ENCODE measurements at places on chromosomes 2 and 18. TPM values are rescaled to one million over a fixed set of nuclear protein-coding genes. Genes with fewer than 3 reads are reported as not detected.

GRCh38 chr2:235032949-235033348, 81.1 kb downstream of the SH3BP4 start:
- no peak for DNase-seq

DNA sequence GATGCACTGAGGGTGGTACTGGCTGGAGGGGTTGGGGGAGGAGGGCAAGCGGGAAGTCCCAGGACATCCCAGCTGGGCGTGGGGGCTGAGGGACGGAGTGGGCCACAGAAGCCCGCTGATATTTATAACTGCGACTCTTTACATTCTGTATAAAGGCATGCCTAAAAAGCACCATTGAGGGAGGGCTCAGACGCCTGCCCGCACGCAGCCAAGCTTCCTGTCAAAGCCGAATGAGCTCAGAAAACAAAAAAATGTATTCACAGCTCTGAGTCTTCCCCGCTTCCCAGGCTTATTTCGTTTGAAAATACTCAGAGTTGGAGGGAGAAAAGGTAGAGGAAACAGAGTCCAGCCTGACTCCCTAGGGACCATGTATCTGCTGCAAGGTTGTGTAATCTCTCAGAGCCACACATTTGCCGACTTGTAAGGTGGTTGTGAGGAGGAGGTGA, 170.1 kb upstream of the HAAO start:
- DNase-seq: peak; percentile 39

- DNase-seq: no peak
Measured at GRCh38 chr2:238891457-238892203, 43.7 kb downstream of the TWIST2 start.

DNA sequence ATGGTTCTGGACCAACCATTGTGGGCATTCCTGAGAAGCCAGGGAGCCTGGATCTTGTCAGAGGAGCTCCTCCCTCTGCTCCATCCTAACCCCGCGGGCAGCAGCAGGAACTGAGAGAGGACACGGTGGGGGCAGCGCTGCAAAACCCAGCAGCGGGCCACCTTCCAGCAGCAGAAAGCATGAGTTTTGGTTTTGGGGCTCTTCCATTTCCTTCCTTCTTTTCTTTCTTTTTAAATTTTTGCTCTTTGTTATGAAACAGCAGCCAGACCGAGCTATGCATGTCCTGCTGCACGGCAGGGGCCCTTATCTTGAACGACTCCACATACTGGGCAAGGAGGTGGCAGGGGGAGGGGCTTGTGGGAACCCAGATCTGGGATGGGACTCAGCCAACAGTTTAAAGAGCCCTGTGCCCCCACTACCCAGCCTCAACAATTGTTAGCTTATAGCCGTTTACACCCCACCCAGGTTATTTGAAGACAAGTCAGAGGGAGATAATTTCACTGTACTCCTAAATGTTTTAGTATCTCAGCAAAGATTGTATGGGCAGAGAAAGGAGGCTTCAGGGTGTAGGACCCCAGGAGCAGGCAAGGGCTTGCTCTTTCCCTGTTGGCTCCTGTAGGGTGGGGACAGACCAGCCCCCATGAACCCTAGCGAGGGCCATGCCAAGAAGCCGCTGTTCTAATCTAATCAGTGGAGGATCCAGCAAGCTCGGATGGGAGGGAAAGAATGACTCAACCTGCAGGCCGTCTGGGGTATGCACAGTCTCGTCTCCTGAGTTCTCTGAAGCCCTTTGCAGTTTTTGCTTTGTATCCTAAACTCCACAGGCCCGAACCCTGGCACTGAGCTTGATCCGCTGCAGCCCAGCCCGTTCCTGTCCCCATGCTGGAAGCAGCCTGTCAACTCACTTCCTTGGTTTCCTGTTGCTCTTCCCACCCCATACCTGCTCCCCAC, 75.3 kb downstream of the LRRFIP1 start:
- peak; percentile 47 for DNase-seq

- DNase-seq: no peak
Measured at GRCh38 chr2:236380051-236380612, 115.9 kb upstream of the ASB18 start.

- DNase-seq: no peak
Measured at GRCh38 chr18:35939138-35939537, 33.3 kb upstream of the RMP24 start.

DNA sequence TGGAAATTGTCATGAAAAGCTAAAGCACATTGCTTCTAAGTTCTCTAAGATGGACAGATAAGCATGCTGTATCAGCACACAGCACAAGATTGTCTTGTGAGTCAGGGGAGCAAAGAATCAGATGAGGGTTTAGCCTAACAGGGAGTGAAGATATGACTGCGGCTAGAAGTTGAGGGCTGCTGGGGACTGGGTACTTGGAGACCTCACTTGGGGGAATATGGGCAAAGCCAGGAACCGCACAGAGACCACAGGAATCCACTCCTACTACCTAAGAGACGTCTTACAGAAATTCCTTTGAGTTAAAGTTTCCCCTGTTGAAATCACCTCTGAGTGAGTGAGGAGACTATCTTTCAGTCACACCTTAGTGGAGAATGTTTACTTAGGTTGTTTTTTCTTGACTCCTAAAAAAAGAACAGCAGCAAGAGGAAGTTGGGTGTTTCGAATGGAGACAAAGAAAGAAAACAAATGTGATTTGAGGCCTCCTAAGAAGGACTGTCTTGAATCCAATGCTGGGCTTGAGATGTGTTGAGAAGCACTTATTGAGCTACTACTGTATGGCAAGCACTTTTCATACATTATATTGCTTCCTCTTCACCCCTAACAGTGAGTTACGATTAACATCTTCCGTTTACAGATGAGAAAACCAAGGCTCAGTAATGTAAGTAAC, 100.7 kb downstream of the ANKRD44 start:
- DNase-seq: peak; percentile 74

DNA sequence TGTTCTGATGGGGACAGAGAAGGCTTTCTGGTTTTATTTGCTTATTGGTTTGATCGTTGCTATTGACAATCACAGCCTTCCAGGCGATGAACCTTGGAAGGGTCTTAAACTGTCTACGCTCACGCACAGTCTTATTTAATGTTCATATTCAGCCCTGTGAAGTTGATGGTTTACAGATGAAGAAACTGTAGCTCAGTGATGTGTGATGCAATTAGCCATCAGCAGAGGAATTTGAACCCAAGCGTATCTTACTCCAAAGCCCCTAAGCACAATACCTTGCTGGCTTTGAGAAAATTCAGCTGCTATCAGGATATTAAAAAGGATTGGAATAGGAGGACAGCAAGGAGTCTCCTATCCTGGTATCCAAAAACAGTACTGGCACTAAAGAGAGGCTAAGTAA, 98.3 kb upstream of the STPG4 start:
- DNase-seq: no peak

GRCh38 chr2:46333912-46334311, 36.7 kb downstream of the EPAS1 start:
- no peak for DNase-seq

DNA sequence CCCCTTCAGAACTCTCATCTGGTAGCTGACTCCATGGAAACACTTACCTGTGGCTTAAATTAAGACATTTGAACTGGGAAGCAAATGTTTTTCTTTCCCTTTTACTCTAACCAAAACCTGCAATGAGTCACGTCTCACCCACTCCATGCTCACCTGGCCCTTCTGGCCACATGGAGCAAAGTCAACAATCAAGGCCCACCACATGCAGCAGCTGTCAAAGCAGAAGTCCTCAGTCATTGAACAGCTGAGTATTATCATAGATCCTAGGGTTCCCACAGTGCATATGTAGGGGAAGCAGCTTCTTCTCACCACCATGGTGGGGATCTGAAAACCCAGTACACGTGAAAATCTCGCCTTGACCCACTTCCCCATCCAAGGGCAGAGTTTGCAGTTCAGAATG, 12.3 kb upstream of the MEP1B start:
- DNase-seq: no peak

The FEV gene
- total RNA-seq: not detected

The AQP12A gene
- total RNA-seq: not detected

The NAT8 gene
- total RNA-seq: not detected

The DSG3 gene
- total RNA-seq: not detected

The TMEM163 gene
- total RNA-seq: 6.2 TPM

The PXDN gene
- 1.4 TPM for total RNA-seq
